ENCODE measurements at places on chromosomes 7 and 10.

DNA sequence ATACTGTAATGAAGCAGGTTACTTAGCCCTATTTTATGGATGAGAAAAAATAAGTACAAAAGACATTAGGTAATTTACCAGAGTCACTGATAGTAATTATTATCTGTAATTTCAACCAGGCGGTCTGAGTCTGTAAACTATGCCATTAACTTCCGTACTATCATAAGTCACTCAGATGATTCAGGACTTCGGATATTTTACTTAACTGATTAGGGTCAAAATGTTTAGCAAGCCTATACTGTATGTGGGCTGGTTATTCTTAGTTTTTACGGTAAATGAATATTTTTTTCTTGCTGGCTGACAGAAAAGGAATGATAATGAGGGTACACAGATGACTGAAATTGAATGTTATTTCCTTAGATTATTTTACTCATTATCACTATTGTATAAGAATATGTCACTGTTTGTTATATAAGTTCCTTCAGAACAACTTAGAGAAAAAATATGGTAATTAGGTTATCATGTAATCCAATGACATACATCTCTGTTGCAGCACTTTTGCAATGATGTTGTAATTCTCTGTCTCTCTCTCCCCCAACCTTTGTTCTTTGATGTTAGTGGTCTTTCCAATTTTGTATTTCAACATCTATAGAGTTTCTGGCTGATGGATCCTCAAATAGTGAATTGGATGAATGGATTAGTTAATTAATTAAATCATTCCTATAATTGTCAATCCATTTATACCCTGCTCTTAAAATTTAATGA is 165.6 kb downstream of the ZEB1 start:
- DNase-seq, result no peak

DNA sequence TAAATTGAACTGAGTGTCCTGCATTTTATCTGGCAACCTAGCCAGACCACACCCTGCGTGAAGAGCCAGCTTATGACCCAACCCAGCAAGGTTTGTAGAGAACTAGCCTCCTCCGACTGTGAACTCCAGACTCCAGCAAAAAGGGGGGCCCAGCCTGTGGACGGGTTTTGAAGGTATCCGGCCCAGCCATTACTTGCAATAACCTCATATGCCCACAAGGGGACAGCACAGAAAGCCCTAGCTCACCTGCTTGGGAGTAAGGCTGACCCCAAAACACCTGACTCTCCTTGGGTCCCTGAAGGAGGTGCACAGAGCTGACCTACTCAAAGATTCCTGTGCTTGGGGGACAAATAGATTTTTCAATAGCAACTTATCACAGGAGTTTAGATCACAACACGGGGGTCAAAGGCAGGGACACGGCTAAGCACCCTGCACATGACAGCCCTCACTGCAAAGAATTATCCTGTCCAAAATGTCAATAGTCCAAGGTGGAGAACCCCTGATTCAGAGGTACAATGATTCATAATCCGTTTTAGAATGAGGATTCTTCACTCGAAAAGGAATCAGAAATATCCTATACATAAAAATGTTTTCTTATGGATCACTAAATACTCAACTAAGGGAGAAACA is 4.6 kb downstream of the TRPV6 start:
- DNase-seq, result no peak

- no peak for DNase-seq
Observed at GRCh38 chr7:150368096-150368883, at the start of gene REPIN1. Gene REPIN1, plus strand, starts transcription at chr7:150368822. Its CDS starts 890 bp downstream, at chr7:150369712.

- no peak for DNase-seq
Observed at GRCh38 chr10:93440591-93441091, 41.5 kb downstream of the MYOF start.

- no peak for DNase-seq
Observed at GRCh38 chr7:83861-84632, 108.3 kb upstream of the FAM20C start.

- no peak for DNase-seq
Observed at GRCh38 chr10:74827045-74827441, 643 bp downstream of the KAT6B start.

DNA sequence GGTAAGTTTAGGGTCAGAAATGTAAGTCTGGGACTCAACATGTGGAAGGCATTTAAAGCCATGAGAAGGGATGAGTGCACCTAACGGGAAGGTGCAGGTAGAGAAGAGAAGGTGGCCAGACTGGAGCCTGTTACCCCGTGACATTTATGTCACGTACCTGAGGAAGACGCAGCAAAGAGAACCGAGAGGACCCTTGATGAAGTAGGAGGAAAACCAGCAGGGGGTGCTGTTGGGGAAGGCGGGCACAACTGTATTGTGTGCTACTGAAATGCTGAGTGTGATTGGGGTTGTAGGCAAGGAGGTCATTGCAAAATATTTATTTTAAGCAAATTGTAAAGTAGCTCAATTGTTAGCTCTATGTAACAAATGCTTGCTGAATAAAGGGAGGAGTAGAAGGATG is 338.2 kb upstream of the PRKCQ start:
- DNase-seq, result no peak

Data from NCI-H2081 treated with DMSO at 0.1 percent for 48 hours (cell line).